Stimulated activated CD4-positive, alpha-beta T cell treated with anti-CD3 and anti-CD28 coated beads, Interleukin-1b, Interleukin-23, amount 100 ng/mL, for 24 hours (primary cell): ENCODE measurements at places on chromosomes 5 and 9.

DNA sequence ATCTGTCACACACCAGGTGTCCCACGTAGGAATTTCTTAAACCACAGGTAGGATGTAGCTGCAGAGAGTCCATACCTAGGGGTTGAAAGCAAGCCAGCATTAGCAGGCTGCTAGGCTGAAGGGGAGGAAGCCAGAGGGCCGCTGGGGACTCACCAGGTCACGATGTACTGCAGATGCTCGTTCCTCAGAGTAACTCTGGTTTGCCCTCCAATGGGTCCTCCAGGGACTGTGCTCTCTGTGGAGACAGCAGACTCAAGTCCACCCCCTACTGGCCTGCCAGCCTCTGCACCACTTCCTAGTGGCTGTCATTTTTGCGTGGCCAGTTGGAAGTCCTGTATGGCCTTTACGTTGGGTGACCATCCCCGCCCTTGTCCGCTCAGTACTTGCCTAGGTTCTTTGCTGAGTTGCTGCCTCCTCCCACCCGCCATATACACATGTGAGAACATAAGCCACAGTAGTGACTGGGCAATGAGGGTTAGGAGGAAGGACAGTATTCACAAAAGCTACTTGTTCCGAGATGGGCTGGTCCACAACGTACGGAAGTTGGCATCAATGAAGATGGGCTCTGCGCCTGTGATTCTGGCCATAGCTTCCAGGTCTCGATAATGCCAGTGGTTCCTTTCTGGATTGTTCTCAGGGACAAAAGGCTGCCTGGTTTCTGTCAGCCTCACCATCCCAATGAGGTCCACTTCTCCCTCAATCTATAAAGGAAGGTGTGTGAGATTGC lies 4.1 kb downstream of the RPL7A start:
- no peak for DNase-seq

DNA sequence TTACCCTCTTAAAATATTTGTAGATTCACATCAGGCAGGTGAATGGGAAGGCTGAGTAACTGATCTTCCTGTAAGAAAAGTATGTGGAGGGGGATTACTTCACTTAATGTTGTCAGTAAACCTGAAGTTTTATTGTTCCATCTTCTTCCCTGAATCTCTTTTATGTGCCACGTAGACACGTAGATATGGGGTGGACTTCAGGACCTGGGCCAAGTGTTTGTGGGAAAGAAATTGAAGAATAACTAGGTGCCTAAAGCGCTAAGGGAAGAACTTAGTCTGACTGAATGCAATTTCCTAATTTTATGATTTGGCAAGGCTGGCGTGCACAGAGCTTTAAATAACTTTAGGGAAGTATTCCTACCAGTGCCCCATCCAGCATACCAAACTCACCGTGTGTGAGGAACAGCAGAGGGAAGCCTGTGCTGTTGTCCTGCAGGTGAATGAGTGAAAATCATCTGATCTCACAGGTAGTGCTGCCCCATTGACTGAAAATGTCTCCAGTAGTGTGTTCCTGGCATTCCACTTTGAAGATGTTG lies 323.4 kb downstream of the KDM4C start:
- no peak for DNase-seq

DNA sequence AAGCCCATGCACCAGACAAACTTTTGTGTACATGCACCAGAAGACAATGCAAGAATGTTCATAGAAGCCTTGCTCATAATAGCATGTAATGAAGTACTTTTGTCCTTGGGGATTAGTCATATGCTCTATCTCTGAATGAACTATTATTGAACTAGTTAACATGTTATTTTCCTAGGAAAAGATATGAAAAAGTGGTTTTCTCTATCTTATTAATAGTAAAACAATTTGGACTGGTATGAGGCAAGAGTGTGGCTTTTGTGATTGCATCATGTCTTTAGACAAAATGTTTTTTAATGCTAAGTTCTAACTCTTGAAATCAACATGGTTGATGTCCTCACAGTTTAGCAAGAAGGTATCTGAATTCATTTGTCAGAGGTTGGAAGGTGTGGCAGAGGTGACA lies 55.7 kb upstream of the SPDL1 start:
- no peak for DNase-seq

DNA sequence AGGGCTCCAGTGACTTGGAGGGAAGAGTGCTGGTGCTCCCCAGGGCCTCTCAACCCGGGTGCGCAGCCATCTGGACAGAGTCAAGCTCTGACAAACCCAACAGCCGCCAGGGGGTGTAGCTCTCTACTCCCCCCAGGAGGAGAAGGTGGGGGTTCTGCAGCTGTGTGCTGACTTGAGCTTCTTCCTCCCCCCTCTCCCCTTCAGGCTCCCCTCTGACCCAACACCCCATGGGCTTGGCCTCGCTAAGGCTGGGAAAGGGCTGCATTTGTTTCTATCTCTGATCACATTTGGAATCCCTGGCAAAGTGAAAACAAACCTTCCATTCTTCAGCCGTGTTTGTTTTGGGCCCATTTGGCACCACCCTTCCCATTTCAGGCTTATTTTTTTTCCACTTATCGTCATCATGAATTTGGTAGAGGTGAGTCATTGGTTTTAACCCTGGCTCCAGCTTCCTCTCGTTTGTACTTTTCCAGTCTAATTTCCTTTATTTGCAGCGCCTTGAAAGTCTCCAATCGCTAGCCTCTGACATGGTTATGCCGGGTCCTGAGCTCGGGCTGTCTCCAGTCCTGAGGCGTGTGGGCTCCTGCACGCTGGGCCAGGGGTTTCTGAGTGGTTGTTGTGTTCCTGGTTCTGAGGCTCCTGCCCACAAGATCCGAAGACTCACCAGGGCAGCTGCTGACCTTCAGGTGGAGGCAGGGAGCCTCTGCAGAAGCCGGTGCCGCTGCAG lies 36.1 kb downstream of the DAP start:
- DNase-seq: no peak

DNA sequence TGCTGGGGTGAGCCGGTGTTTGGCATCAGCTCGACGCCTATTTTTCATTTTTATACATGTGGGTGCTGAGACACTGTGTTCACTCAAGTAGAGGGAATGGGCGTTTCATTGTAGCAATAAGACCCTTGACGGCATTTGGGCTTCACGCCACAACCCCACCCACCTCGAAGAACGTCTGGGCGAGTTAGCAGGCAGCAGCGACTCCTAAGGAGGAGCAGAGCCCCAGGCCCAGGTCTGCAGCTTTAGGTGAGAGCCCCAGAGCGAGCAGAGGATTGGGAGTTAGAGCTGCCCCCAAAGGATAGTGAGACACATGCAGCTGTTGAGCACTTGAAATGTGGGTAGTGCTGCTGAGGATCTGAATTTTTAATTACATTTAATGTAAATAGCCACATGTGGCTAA lies 1.6 kb upstream of the ZFP62 start:
- DNase-seq: no peak

DNA sequence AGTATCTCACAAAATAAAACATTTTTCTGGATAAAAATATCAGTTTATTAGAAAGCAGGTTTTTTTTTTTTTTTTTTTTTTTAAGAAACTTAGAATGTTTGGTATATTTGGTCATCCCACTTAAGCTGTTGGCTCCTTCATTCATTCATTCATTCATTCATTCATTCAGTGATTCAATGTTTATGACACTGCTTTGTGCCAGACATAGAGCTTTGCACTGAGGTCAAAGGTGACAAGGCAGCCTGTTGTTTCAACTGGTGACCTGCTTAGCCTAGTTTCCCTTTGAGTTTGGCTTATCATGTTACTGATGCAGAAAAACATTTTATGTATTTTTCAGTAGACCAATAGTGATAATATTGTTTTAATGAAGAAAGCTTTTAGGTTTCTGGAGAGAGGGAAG lies 23.5 kb downstream of the CPEB4 start:
- DNase-seq: no peak

GRCh38 chr5:56006600-56006999 lies 11.8 kb upstream of the IL6ST start:
- DNase-seq: no peak

DNA sequence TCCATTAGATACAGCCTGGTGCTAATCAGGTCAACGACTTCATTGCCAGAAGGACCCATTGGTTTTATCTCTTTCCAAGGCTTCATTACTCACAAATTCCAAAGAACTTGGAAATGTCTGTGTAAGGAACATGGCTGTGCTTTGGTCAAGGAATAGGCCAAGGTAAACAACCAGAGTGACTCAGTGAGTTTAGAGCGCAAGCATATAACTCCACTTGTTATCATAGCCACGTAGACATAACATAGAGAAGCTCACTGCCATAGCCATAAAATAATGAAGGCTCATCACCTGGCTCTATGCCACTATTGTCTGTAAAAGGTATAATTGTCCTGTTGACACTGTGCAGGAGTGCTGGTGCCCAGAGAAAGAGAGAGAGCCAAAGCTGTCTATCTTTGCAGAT lies 139.3 kb upstream of the PLCXD3 start:
- DNase-seq: no peak

- DNase-seq: no peak
These were observed 338.2 kb downstream of the NPR3 start for GRCh38 chr5:33049298-33049697.

DNA sequence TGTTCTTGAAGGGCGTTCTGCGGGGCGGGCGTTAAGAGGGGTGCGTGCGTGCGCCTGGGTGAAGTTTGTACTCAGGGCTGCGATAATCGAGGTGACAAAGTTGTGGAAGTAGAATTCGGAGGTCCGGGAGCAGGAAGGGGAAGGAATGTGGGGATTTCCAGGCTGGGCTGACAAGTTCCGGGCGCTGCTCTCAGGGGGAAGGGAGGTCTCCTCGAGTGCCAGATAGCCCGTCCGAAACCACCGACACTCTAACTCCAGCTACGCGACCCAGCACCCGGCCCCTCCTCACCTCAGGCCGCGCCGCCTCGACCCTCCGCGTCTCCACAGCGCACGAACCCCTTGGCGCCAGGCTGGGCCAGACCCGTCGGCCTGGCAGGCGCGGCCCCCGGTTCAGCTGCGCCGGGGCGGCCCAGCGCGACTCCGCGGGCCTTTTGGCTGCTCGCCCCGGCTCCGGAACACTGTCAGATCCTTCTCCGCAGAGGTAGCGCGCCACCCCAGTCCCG lies at the start of gene IL6ST:
Gene IL6ST (minus strand): TSS at position 469 of the 503 bp plus-strand sequence. CDS start 18,685 bp downstream, outside the sequence.
- no peak for DNase-seq

DNA sequence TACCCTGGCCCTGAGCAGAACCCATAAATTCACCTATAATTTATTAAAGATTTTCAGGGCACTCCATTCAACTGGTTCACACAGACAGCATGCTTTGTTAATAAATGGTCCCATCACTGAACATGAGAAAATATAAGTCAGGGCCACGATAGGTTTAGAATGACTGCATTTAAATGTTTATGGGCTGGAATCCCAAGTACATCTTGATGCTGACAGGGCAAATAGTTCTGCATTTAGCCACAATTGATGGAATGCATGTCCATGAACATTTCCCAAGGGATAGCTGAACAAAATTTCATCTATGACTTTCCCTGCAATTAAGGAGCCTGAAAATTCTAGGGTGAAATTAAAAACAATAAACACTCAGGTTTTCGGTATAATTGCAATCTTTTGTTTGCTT lies 124.5 kb downstream of the CAAP1 start:
- no peak for DNase-seq

- DNase-seq: no peak
These were observed 54.8 kb upstream of the ANGPTL2 start for GRCh38 chr9:127177231-127177630.
